HTR-8/SVneo (cell line): ENCODE measurements at places on chromosomes 3 and 15.

DNA sequence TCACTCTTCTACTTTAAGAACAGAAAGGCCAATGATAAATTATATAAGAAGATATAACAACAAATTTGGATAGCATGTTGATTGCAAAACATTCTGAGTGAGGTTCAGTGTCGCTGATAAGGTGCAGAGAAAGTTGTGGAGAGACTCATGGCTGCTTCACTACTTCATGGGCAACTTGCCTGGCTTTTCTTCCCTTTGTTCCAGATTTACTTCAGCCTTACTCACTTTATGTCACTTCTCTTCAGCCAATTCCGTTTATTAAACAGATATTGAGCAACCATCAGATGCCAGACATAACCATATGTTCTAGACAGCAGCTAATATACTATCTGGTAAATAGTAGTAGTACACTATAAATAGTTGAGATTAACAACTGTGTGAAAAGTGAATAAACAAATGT is 150.0 kb upstream of the CHL1 start:
- DNase-seq: no peak

DNA sequence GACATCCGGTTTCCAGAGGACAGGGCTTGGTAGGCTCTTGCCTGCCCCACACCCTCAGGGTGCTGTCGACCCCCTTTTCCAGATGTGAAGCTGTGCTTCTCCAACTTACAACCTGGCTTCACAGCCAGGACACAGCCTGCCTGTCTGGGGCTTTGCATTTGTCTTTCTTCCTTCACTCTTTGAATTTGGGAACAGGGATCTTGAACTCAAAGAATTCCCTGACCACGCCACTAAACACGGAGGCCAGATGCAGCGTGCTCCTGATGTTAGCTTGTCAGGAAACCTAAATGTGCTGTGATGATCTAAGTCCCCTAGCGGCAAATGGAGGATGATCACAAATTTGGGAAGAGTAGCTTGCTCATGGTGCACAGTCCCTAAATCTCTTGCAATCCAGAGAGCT is 244.8 kb upstream of the RGMA start:
- no peak for DNase-seq

DNA sequence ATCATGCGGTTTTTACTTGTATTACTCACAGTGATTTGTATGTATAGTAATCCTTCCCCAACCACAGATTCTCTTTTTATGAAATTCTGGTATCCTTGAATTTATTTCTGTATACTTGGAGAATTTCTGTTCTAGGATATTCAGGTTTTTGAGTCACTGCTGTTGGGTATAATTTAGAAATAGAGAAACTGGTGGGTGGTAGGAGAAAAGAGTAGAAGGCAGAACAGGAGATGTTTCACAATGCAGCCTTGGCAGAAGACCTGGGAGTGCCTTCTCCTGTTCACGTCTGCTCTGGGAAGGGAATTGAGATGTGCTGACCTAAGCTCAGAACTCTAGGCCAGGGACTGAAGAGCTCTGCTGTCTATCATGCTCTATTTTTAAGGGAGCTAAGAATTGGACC is 193.6 kb downstream of the EPHB1 start:
- DNase-seq: no peak

DNA sequence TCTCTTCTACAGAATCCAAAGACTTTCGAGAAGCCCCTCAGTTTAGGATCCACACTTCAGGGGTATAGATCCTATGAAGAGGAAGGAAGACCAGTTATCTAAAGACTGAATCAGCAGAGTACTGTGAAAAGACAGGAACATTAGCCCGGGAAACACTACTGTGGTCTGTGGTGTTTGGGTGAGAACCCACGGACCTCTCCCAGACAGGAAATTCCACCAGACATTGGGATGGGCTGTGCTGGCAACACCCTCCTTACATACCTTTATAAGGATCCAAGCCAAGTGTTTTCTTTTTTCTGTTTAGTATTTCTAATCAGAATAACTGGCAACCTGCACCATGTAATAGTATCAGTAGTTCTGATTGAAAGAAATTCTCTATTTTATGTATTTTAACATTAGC is 14.1 kb downstream of the TMEM207 start:
- no peak for DNase-seq

- no peak for DNase-seq
These were observed 11.0 kb downstream of the TSPAN3 start for GRCh38 chr15:77059786-77060361.

DNA sequence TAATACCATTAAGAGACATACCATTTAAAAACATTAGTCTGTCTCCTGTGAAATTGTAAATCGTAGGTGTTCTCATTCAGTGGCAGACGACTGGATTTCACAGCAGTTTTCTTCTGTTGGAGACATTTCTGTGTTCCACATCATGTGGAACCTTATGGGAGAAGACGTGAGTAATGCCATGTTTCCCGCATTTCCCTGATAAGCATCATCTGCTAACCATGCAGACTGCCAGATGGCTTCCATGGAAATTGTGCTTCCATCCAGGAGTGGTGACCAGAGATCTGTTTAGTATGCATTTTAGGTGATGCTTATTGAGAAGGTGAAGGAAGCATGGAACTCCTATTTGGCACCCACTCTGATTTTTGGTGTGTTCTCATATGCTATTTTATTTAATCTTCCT is 28.4 kb upstream of the ST3GAL6 start:
- DNase-seq: no peak

DNA sequence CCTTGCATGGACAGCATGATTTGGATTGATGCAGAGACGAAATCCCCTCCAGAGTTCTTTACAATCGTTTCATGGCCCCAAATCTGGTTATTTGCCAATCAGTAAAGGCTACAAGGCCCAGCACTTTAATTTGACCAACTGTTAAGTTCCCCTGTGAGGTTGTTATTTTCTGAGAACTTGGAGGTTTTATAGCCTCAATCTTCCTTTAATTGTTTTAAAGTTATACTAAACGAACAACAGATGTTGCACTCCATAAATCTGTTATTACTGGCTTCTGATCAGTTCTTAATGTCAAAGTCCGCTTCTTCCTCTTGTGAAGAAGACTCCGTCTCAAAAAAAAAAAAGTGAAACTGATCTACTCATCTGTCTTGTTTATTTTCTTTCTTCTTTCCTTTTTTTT is 30.8 kb downstream of the LARP6 start:
- no peak for DNase-seq

DNA sequence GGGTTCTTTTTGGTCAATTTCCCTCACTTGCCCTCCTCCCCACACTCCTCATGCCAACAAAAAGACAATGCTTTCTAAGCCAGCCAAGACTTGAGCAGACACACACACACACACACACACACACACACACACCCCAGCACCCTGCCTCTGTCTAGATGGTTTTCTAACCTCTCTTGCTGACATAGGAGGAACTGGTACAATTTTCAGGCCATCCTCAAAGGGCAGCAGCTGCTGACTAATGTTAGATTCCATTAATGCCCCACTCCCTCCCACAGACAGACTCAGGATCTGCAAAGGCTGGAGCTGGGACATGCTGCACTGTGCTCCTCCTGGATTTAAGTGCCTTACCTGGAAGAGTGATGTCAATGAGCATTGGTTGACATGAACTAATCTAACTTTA is 438.4 kb downstream of the OCA2 start:
- DNase-seq: no peak

- DNase-seq: peak; percentile 35
These were observed 36.1 kb downstream of the IGF1R start for GRCh38 chr15:98684436-98684835.

- DNase-seq: no peak
These were observed 76.2 kb downstream of the LARS2 start for GRCh38 chr3:45464336-45465170.

DNA sequence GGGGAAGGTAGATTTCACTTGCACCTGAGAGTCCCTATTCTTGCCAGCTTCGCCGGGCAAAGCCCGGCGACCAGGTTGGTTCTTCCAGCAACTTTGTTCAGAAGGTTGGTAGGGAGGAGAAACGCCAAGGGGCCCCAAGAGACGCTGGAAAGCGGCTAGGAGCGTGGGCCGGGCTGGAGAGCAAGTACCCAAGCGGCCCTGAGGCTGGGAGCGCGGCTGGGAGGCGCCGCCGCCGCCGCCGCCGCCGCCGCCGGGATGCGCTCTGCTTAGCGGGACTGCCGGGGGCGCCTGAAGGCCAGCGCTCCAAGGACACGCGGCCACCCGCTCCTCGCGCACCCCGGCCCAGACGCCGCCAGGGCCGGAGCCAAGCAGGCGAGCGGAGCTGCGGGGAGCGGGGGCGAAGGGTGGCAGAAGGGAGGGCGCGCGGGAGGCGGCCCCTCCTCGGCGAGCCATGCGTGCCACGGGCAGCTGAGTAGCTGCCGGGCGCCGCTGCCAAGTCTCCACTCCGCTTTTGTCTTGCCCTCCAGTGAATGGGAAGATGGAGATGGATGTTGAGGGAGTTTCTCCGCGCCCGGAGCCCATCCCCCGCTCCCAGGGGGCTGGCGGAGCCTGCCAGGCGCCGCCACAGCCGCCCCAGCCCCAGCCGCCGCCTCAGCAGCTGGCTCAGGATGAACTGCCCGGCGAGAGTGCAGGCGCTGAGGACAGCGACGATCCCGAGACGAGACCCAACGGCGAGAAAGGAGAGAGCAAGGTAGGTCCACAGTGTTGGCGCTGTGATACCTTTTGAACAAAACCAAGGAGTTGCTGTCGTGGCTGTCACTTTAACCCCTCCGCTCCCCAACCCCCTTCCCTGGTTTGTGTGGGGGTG is 227.4 kb upstream of the AZI2 start:
- no peak for DNase-seq

- no peak for DNase-seq
These were observed 203.9 kb downstream of the MBNL1 start for GRCh38 chr3:152472672-152472954.

- DNase-seq: peak; percentile 33
These were observed 9.4 kb downstream of the NAA50 start for GRCh38 chr3:113736548-113737089.

- DNase-seq: no peak
These were observed 7.9 kb upstream of the ISG20 start for GRCh38 chr15:88630798-88631463.

DNA sequence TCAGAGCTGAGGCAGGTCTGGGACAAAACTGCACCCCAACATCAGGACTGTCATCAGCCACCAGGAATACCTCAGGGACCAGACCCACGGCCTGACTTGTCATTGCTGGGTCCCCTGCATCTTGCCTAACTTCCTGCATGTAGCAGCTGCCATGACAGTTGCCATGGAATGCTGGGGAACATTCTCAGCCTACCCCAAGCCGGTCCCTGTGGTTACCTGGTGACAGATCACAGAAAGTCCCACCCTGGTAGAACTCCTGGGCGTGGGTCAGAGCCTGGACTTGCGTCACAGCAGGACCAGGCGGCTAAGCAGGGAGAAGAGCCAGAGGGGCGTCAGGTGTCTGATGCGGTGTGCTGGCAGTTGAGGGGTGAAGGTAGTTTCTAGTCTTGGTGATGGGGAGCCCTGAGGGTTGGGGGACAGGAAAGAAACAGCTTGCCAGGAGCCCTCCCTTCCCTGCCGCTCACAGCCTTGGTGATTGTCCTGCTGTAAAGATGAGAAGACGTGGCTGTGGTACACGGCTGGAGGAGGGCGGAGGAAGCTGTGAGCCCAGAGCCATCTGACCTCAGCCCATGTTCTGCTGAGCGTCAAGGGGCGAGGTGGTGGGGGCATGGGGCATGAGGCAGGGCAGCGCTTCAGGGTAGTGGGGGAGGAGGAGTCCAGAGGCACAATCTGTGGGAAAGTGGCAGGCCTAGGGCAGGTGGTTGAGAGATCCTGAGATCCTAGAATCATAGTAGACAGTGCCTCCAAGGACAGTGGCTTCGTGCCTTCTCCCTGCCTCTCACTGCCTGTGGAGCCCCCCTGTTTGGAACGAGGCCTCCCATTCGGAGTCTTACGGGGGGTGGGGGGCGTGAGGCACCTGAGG is 5.4 kb downstream of the H1-8 start:
- no peak for DNase-seq

- DNase-seq: peak; percentile 92
These were observed 213.7 kb downstream of the PDCD6IP start for GRCh38 chr3:34012102-34012461.

GRCh38 chr3:195570344-195570743 is 13.4 kb downstream of the APOD start:
- no peak for DNase-seq

GRCh38 chr15:62465173-62465572 is 300.1 kb upstream of the C2CD4B start:
- no peak for DNase-seq

- peak; percentile 8 for DNase-seq
These were observed 402.1 kb downstream of the CADM2 start for GRCh38 chr3:85360742-85361387.

GRCh38 chr3:136819392-136819730 is 435 bp downstream of the SLC35G2 start:
- peak; percentile 52 for DNase-seq

DNA sequence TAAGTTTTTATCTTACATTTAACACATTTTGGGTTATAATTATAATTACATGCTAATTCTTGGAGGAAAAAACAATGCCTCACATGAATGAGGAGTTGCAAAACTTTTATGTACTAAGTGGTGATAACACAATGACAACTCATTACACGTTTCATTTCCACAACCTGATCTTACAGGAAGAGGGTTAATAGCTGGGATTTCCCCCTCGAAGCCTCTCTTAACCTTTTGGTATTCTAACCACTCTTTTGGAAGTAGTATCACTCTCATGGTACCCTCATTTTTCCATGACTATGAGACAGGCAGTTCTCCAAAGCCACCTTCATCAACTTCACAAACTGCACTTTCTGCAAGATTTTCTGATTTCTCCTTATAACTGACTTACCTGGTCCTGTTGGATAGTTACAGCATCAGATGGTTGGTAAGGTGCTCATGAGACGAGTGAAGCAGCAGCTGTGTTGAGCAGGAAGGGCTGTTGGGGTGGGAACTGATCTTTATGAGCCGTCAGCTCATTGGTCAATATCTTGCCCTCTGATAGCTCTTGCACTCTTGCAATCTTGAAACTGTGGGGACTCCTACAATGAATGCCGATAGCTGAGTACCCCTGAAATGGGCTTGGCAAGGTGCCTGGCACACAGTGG is 41.6 kb downstream of the ACAN start:
- no peak for DNase-seq

- no peak for DNase-seq
These were observed 8.6 kb downstream of the TM4SF1 start for GRCh38 chr3:149368674-149369497.

DNA sequence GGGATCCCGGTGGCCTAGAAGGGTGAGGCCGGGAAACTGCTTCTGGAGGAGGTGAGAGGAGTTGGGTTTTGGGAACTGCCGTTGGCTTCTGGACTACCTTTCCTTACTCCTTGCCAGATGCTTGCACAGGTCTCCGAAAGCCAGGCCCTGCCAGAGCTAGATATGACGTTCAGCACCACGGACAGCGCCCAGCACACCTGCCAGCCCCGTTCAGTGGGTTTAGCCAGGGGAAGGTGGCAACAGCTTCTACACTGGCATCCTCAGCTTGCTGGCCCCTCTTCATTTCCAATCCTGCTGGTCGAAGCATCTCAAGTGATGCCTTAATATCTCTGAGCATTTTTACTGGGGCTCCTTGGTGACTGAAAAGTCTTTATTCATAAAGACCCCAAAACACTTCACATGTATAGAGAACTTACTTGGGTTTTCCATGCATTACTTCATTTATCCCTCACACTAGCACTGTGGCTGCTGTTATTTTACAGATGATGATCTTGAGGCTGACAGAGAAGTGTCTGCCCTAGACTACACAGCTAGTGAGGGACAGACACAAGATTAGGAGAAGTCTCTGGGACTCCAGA is 21.9 kb downstream of the HCN4 start:
- peak; percentile 78 for DNase-seq
